ENCODE measurements at places on chromosomes 16 and 17.

DNA sequence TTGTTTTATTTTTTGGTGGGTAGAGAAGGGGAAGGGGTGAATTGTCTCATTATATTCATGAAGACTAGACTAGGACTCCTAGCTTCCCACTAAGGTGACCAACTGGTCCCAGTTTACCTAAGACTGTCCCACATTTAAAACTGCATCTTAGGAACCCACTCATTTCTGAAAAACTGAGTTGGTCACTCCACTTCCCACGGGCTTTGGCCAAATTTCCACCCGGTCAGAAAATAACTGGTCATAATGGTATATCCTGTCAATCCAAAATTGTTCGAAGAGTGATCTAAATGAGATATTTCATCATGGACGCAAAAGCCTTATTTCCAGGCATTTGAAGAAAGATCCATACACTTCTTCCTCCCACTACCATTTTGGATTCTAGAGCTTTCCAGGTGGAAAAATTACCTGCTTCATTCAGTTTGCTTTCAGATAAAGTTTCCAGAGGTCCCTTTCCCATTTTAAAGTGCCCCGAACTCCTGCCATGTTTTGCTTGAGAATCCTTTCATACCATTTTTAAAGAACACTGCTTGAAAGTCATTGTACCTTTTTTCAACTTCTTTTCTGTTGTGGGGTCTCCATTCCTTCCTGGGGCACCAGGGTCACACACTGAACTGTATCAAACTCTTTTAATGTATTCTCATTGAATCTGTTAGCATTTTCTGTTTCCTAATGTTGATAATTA lies 21.8 kb upstream of the ZFHX3 start:
- DNase-seq = no peak

DNA sequence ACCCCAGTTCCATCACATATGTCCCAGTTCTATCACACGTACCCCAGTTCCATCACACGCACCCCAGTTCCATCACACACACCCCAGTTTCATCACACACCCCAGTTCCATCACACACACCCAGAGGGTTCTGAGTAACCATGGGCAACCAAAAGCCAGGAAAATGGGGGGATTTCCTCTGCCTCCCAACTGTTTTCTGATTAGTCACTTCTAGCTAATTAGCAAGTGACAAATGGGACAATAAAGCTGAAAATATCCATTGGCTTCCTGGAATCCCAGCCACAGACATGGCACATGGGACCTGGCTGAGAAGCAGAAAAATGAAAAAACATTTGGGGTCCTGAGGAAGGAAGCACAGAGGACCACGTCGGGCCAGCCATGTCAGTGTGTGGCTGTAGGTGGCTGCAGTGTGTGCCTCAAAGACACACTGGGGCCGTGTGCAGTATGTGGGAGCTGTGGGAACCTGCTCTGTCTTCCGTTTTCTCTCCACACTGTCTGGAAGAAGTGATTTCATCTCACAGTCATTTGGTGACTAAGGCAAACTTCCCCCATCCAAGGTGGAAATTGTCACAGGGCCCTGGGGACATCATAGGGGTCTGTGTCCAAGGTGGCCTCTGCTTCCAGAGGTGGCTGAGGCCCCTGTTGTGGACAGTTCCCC lies 106.7 kb downstream of the CMIP start:
- DNase-seq = no peak

DNA sequence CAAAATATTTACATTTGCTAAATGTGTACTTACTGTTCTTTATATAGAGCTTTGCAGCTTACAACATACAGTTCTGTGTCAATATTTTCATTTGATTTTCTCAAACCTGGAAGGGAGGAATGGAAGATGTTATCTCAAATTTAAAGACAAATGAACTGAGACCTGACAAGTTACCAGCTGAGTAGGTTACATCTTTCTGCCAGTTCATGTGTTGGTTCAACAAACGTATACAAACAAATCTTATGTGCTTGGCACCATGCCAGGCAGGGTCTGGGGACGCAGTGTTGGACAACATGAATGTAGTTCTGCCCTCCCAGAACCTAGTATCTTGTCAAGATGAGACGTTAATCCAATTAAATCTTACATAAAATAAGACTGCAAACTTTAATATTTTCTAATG lies 507.5 kb upstream of the HSBP1 start:
- DNase-seq = no peak

DNA sequence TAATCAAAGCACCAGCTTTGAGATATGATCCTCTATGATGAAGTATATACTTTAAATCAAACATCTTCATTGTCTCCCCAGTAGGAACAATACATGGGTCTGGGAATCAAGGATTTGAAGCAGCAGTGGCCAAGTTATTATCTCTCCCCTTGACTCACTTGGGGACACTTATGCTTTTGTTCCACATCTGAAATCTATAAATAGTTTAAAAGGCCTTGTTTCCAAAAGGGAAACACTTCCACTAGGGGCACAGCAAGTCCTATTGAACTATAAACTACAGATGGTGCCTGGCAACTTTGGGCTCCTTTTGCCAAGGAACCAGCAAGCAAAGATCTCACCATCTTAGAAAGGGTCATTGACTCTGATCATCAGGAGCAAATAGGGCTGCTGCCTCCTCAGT lies 16.0 kb upstream of the CEP112 start:
- DNase-seq = no peak

- no peak for DNase-seq
These were observed 36.0 kb downstream of the BCAS3 start for GRCh38 chr17:60713608-60714007.

GRCh38 chr16:54466233-54466632 lies 179.6 kb upstream of the IRX3 start:
- no peak for DNase-seq

All from ELF-1 (cell line).